Dorsolateral prefrontal cortex (tissue), 122 donors: ENCODE measurements at places on chromosomes 1 and 21. TPM values are rescaled to one million over a fixed set of nuclear protein-coding genes. Genes with fewer than 3 reads are reported as not detected.

CACNA1S gene
- total RNA-seq, result 0.72 TPM

KCNE2 gene
- 2.4 TPM for total RNA-seq

B3GALT2 gene
- total RNA-seq, result 23.2 TPM

HENMT1 gene
- total RNA-seq, result 16.7 TPM

CA14 gene
- 4.6 TPM for total RNA-seq

BNIPL gene
- total RNA-seq, result 0.51 TPM

GPR89B gene
- 21.7 TPM for total RNA-seq

CRTC2 gene
- total RNA-seq, result 37.5 TPM

SAMD13 gene
- total RNA-seq, result 1.8 TPM

SMIM1 gene
- total RNA-seq, result 4.0 TPM

RGS16 gene
- 1.7 TPM for total RNA-seq

OR2G6 gene
- 0.38 TPM for total RNA-seq

TNFRSF4 gene
- not detected for total RNA-seq

PTPN14 gene
- total RNA-seq, result 16.4 TPM

ANGPTL1 gene
- 1.5 TPM for total RNA-seq

CYP4B1 gene
- total RNA-seq, result 2.8 TPM
